Right lung (tissue), 10 donors: ENCODE measurements at places on chromosomes 2 and 18.

DNA sequence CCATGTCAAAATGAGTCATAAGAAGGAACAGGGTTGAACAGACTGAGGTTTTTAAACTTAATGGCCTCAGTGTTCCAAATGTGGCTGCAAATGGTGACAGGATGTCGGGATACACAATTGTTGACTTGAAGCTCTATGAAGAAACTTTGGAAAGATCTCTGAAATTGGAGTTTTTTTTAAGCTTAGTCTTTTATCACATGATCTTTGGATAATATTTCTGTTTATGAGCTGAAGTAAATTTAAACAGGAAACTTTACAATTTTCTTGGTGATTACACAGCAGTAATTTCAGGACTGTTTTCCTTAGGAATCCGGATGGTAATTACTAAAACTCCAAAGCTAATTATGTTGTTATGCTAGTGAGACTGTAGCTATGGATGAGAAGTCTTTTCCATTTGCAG, 199.1 kb upstream of the NRXN1 start:
- DNase-seq = no peak

DNA sequence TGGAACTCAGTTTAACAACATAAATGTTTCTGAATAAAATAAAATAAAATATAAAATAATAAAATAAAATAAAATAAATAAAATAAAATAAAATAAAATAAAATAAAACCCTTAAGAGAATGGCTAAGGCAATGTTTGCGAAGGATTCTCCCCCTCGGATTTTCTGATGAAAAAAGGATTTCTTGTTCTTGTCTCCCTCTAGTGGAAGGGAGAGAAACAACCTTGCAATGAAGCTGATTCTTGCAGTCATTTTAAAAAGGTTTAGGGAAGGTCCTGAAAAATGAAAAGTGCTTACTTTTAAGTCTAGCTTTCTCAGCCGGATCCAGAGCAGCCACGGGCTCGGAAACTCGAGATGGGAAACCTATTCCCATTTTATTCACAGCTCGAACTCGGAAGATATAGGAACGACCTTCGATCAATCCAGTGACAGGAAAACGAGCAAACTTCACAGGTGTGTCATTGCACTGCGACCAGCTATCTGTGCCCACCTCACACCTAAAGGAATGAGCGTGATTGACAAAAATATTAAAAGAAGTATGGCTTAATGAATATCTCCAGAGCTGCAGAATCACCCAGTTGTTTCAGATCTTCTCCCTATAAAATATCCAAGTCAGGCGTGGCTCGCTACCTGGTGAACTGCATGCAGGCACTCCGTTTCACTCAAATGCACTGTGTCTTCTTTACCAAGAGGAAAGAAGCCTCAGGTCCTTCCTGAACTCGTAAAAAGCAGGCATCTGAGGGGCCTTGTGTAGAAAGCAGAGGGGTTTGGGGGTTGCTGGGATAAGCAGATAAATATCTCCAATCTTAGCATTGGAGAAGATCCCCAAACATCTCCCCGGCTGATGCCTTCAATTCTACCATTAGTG, 68.1 kb downstream of the MYOM1 start:
- DNase-seq = no peak

DNA sequence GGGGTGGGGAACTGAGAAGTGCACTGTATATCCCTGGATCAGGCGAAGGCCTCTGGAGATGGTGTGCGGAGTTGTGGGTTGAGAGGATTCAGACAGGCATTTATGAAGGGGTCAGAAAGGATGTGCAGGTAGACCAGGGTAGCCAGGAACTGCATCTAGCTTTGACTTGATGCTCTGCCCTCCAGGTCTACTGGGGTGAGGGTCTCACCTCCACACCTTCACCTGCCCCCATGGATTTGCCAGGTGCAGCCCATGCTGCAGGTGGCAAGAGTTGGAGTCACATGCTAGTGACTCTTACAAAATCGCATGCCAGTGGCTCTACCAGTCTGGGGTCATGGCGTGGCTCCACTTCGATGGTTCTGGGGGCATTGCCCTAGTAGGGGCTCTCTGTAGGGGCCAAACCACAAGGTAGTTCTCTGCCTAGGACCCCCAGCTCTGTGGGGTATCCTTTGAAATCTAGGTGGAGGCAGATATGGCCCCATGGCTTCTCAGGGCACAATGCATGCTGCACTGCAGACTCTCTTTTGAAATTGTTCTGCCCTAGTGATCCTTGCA, 18.9 kb upstream of the KCNF1 start:
- no peak for DNase-seq

GRCh38 chr2:136225950-136226835, 108.2 kb upstream of the CXCR4 start:
- DNase-seq = no peak

DNA sequence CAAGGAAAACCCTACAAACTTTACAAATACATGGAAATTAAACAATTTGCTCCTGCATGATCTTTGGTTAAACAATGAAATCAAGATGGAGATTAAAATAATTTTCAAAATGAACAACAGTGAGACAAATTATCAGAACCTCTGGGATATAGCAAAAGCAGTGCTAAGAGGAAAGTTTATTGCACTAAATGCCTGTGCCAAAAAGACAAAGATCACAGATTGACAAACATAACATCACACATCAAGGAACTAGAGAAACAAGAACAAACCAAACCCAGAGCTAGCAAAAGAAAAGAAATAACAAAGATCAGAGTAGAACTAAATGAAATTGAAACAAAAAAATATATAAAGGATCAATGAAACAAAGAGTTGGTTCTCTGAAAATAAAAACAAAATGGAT, 95.2 kb upstream of the FBXO11 start:
- no peak for DNase-seq

- DNase-seq = no peak
Measured at GRCh38 chr2:121625953-121626352, 23.3 kb downstream of the CLASP1 start.

DNA sequence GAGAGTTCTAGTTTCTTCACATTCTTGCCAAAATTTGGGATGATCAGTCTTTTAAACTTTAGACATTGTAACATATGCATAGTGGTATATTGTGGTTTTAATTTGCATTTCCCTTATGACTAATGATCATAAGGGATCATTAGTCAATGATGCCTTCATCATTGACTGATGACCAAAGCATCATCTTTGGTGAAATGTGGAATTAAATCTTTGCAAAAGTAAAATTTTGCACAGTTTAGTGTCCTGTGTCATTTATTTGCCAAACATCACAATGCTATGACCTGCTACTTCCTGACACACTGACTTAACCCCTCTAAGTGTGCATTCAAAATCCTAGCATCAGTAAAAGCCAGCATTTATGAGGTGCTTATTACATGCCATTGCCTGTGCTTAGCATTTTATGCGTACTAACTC, 58.9 kb upstream of the SLC1A4 start:
- DNase-seq = no peak

DNA sequence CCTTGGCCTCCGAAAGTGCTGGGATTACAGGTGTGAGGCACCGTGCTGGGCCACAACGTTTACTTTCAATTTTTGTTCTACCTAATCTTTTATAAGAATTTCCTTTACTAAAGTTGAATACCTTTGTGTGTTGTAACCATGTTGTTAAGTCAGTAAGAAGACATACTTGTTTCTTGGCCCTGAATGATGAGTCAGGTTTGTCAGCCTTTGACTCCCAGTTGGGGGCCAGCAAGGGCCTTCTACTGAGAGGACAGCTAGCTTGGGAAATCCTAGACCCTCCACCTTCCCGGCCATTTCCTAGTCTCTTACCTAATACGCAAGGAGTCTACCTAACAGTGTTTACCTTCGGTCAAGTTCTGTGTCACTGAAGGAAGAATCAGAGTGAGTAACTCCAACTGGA, 22.7 kb downstream of the MTHFD2 start:
- no peak for DNase-seq

GRCh38 chr2:88933980-88934379, 242.5 kb downstream of the RPIA start:
- no peak for DNase-seq

DNA sequence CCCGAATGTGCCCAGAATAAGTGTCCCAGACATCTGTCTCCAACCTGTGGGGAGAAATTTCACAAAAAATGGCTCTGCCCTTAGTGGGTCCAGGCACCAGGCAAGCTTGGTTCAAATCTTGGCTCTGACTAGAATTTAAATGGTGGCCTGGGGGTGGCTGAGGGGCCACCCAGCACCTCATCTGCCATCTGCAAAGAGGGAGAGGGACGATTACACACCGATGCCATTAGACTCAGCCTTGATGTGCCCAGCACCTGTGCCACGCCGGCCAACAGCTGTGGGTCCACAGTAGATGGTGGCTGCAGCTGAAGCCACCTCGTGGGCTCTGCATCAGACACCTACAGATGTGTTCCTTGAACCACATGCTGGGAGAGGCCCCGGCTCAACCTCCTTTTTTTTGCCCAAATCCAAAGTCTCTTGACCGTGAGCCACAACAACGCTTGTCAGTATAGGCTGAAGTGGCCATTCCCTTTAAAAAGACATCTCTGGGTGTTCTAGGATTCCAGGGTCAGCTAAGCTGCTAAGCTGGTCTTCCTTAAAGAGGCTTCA, 222.0 kb upstream of the RAB6C start:
- no peak for DNase-seq

DNA sequence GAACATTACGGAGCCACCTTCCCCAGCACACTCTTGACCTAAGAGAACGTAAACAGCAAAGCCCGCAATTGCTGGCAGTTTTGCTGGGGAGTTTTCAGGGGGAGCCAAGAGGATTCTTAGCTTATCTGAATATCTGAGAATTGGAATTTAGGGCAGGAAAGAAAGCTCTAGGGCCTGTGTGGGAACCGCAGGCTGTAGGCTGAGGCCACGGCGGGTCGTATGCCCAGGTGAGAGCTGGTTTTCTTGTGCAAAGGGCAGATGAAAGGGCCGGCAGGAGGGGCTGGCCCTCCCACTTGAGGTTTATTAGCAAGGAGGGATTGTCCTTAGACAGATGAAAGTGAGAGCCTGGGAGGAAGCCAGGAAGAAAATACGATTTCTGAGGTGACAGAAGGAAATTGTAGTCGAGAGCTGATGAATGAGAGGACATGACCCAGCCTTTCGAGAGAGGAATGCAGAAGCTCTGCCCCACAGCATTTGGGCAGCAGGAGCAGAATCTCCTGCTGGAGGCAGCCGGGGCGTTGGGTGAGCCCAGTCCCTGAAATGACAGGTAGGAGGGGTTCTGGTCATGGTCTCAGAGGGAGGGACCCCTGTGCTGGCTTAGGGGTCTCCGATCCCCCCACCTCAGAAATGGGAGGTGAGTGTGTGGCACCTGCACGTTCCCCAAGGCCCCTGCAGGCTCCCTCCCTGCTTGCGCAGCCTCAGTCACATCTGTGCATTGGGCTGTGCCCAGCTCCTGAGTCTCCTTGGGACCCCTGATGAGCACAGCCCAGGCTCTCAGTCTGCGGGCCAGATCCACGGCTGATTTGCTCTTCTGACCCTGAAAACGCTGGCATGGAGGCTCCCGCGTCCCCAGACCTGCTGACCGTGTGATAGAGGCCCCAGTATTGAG, 61.1 kb downstream of the CABLES1 start:
- DNase-seq = no peak

DNA sequence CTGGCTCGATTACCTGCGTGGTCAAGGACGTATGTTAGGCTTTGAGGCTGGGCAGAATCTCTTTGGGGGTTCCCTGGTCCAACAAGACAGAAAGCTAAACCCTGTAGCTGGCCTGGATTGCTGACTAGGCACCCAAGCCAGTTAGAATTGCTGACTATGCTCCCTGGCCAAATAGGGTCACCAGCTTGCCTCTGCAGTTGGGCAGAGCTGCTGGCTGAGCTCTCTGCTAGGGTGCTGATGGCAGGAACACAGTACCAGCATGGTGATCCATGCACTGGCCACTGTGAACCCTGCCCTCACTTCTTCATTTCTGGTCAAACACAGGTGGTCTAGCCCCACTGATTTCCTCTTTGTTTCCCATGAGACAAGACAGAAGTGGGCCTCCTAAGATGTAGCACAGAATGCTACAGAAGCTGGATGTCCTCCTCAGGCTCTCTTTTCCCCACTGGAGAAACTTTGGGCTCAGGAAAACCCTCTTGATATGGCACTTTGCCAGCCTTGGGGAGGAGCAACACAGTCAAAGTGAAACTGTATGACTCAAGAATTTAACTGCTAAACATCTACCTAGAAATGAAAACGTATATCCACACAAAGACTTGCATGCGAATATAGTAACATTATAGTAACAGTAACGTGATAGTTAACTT, 20.8 kb downstream of the SP140L start:
- DNase-seq = no peak

DNA sequence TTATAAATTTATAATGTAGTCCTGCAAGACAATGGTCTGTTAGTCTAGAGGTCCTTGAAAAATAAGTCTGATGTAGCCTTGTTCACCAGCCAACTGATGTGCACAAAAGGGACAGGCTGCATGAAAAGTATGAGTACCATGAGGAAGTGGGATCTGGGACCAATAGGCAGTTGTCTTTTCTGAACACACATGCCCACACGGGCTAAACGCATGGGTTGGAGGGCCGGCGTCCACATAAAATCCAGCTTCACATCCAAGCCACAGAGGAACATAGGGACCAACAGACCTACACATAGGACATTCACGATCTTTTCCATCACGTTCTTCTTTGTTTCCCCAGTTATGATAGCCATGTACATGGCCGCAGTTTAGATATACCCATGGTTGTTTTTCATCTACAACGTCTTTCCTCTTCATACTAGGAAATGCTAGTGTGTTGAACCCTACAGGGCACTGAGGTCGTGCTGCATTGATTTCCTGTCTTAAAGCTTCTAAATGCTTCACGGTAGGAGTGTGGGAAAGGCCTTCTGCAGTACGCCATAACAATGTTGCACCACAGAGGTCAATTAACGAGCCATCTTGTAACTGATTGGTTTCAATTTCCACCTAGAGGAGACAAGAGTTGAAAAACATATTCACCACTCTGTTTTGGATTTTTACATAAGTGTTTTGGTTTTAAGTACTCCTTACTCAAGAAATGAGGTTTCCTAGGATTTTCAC, 49.4 kb downstream of the PELI1 start:
- no peak for DNase-seq

GRCh38 chr18:55219059-55219458, 259.8 kb upstream of the CCDC68 start:
- DNase-seq = no peak

DNA sequence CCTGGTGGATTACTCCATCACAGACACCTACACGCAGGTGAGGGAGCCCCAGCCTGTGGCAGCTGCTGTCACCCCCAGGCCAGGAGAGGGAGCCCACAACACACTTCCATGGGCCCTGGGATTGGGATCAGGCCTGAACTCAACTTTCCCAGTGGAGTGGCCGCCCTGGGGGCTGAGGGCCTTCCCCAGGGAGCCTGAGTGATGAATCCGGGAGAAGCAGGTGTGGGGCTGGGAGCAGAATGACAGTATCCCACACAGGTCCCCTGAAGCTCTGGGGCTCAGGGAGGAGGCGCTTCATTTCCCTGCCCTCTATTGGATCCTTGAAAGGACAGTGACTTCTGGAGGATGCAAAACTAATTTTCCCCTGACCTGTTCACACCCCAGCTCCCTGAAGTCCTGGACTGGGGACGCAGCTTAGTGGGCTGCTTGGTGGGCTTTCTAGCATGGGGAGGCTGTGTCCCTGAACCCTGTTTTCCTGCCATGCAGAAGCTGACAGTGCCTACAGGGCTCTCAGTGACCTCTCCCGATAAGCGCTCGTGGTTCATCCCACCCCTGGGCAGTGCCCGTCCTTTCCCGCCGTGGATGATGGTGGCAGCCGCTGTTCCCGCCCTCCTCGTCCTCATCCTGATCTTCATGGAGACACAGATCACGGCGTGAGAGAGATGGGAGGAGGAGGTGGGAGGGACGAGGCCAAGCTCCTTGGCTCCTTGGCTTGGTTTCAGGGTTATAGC, 11.0 kb downstream of the SLC4A3 start:
- DNase-seq = no peak
